ENCODE measurements at places on chromosomes 1 and 21.
A peak's percentile ranks its signal among the peaks of the same experiment; 100 is the strongest.

GRCh38 chr1:7366286-7366954 lies 404.7 kb upstream of the VAMP3 start:
- DNase-seq = no peak

- peak; percentile 43 for DNase-seq
These were observed 79.2 kb downstream of the TMEM53 start for GRCh38 chr1:44594871-44595735.

DNA sequence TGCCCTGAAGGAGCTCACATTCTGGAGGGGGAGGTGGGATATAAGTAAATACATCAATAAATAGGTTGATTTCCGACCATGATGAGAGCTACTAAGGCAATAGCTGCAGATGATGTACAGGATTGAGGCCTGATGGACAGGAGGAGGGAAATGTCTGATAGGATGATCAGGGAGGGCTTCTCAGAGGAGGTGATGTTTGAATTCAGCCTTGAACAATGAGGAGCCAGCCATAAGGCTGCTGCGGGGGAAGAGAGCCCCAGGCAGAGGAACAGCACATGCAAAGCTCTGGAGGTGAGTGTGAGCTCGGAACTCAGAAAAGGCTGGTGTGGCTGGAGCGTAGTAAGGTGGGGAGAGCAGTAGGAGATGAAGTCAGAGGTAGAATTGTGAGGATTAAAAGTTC lies 411.7 kb downstream of the PTPRU start:
- no peak for DNase-seq

GRCh38 chr1:181062836-181063428 lies 25.6 kb upstream of the IER5 start:
- DNase-seq = peak; percentile 38

DNA sequence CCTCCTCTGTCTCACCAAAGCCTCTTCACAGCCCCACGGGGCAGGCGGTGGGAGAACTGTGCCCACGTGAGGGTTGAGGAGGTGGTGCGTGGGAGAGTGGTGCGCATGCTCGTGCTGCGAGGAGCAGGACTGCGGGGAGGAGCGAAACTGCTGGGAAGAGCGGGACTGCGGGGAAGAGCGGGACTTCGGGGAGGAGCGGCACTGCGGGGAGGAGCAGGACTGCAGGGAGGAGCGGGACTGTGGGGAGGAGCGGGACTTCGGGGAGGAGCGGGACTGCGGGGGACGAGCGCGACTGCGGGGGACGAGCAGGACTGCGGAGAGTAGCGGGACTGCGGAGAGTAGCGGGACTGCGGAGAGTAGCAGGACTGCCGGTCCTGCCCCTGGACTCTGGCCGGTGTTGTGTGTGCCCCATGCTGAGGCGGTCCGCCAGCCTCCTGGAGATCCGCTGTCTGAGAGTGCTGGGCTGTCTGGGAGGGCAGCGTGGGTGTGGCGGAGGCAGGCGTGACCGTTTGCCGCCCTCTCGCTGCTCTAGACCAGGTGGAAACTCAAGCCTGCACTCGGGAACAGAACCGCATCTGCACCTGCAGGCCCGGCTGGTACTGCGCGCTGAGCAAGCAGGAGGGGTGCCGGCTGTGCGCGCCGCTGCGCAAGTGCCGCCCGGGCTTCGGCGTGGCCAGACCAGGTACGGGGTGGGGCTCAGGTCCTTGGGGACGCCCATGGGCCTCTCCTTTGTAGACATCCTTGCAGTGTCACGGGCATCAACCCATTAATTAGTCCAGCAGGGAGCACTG lies 24.6 kb downstream of the TNFRSF1B start:
- no peak for DNase-seq
